ENCODE measurements at places on chromosomes 7 and 10.

DNA sequence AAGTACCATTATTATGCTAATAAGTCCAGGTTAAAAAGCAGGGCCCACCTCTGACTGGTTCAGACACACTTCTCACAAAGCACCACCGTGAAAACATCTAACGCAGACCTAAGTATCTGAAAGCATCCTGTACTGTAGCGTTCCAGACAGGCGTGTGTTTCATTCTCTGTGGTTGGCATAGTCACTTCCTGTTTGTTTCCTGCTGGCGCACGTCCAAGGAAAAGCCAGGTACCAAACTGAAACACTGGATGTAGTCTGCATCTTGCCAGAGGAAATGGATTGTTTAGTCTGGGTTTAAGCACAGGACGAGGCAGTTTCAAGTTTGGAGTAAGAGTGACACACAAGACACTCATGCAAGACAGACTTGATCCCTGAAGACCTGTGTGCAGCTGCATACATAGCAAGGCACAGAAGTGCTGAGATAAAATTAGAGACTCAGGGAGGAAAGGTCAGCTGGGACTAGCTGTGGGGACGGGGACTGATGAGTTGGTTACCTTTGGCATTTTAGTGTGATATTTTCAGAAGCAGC lies 23.3 kb downstream of the BPGM start:
- peak; percentile 64 for DNase-seq

GRCh38 chr7:42747044-42747443 lies 164.8 kb downstream of the C7orf25 start:
- no peak for DNase-seq

- DNase-seq, result no peak
Observed at GRCh38 chr7:46871516-46871915, 710.4 kb downstream of the TNS3 start.

- DNase-seq, result no peak
Observed at GRCh38 chr7:240887-241421, 48.6 kb downstream of the FAM20C start.

DNA sequence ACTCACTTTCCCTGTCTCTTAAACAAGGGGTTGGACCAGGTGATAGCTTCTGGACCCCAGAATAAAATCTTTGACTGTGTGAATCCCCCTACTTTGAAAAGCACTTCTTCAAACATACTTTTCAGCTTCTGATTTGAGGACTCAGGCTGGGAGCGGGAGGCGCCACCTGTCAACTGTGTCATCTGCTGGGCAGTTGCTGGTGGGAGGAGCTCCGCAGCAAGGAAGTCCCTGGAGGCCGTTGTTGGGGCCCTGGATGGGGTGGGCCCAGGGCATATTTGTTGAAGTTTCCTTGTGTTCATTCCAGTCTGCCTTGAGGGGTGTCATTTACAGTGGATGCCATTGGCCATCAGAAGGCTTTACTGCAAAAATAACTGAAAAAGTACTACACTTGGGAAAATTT lies 197.7 kb downstream of the CCDC3 start:
- DNase-seq, result no peak

GRCh38 chr7:130741331-130741995 lies 7.5 kb upstream of the KLF14 start:
- DNase-seq, result no peak

DNA sequence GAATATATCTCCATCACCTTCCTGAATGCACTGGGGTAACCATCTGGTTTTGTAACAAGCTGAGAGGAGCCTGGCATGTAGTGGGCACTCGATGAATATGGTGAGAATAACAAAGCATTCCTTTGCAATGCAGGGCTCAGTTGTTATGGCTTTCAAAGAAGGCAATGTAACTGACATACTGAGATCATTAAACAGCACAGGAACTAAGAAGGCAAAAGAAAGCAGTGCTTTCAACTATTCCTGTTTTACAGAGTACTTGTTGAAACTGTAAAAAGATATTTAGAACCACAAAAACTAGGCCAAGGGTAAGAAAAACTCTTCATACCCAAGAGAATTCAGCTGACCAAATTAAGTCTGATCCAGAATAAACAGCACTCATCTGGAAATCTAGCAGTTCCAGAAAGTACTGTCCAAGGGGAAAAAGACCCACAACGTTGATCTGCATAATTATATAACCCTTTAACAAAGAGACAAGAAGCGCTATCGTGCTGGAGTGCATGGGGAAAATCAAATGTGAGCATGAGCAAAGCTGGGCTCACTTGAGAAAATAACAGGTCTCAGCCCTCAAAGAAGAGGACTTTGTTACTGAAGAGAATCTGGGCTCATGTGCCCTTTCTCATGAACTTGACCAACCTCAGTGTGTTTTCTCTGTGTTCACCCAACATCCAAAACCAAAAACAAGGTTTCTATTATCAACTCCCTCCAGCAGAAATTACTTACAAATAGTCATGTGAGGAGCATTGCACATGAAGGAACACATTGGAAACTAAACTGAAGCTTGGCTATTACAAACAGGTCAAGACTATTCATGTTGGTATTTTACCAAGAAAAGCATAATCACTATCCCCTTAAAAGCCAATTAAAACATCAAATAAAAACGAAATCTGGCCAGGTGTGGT lies 116.2 kb downstream of the AVL9 start:
- DNase-seq, result no peak

- no peak for DNase-seq
Observed at GRCh38 chr10:118213436-118213835, 128.7 kb downstream of the FAM204A start.

DNA sequence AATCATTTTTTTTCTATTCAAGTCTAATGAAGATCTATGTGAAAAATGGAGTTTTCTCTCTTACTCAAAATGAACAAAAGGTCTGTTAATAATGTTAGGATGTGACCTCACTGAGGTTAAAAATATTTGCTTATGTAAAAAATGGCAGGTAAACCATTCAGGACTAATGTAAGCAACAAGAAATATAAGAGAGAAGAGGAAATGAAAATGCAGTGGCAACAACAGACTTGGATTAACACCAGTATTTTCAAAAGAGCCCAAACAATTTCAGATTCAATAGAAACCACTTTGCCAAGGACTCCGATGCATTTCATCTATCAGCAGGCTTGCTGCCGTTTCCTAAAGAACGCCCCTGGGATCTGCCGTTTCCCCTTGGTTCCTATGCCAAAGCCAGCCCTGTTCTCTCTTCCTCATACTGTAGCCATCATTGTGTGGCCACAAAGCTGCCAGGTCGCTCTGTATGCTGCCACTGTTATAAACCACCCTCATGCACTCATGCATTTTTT lies 66.4 kb downstream of the MTURN start:
- DNase-seq, result no peak

- no peak for DNase-seq
Observed at GRCh38 chr10:113953505-113954272, 90.0 kb upstream of the ADRB1 start.

GRCh38 chr7:135552148-135552547 lies 5.6 kb upstream of the NUP205 start:
- no peak for DNase-seq
